Fibroblast of skin of right biceps (primary cell): ENCODE measurements at places on chromosomes 2 and 18.

GRCh38 chr18:5618047-5618688 lies 74.4 kb upstream of the EPB41L3 start:
- DNase-seq: no peak

DNA sequence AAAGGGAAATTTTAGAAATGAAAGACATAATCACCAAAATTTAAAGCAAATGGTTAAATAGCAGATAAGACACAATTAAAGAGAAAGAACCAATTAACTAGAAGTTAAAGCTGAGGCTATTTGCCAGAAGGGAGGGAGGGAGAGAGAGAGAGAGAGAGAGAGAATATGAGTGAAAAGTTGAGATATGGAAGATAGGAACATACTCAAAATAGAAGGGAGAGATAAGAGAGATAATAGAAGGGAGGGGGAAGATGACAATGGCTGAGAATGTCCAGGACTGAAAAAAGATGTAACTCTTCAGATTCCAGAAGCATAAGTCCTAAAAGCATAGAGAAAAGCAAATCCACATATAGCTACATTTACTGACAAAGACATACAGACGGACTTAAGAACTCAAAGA lies 17.1 kb upstream of the AAK1 start:
- no peak for DNase-seq

GRCh38 chr2:44825702-44826101 lies 115.8 kb upstream of the SIX3 start:
- no peak for DNase-seq

GRCh38 chr2:15492773-15493325 lies 68.3 kb downstream of the NBAS start:
- DNase-seq: peak; percentile 11

DNA sequence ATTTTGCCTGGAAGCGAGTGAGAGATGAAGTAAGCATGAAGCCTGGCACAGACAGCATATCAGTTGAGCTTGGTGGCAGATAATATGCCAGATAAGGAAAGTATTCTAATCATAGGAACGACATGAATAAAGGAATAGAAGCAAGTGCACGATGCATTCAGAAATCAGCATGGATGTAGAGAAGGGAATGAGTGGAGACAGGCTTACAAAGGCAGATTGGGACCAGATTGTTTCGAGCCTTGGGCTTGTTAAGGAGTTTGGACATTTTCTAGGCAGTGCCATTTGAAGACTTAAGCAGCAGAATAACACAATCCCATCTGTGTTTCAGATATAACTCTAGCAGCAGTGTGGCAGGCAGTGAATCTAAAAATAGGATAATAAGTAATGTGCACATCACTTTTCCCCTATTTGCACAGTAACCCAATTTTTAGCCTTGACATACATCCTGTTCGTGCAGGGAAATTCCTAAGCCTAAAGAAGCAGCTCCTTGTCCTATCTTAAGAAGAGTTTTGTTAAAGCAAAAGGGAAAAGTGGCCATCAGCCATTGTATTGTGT lies 450.2 kb downstream of the PLCL1 start:
- no peak for DNase-seq

- DNase-seq: no peak
Measured at GRCh38 chr2:86492048-86492453, 50.9 kb downstream of the KDM3A start.

GRCh38 chr2:158112992-158113391 lies 11.3 kb downstream of the UPP2 start:
- DNase-seq: peak; percentile 10

DNA sequence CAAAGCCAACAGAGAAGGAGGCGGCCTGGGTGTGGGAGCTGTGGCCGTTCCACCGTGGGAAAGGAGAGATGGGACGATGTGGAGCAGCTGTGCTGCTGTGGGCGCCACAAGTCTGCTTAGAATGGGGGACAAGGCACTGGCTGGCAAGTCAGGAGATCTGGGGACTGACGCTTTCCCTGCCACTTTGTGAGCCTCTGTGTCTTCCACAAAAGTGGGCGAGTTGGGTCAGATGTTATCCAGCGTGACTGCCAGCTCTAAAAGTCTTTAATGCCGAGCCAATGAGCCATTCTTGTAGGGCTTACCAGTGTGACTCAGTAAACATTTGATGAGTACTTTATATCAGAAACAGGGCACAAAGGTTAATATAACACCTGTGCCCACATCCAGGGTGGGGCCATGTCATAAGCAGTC lies 113.6 kb upstream of the MGAT5 start:
- DNase-seq: no peak

- no peak for DNase-seq
Measured at GRCh38 chr2:207589143-207589542, 36.1 kb downstream of the METTL21A start.

GRCh38 chr2:10404324-10405143 lies 43.6 kb downstream of the ODC1 start:
- DNase-seq: no peak

GRCh38 chr2:237943395-237944094 lies 23.3 kb upstream of the UBE2F start:
- DNase-seq: no peak

- no peak for DNase-seq
Measured at GRCh38 chr2:236045251-236046235, 122.6 kb downstream of the GBX2 start.

DNA sequence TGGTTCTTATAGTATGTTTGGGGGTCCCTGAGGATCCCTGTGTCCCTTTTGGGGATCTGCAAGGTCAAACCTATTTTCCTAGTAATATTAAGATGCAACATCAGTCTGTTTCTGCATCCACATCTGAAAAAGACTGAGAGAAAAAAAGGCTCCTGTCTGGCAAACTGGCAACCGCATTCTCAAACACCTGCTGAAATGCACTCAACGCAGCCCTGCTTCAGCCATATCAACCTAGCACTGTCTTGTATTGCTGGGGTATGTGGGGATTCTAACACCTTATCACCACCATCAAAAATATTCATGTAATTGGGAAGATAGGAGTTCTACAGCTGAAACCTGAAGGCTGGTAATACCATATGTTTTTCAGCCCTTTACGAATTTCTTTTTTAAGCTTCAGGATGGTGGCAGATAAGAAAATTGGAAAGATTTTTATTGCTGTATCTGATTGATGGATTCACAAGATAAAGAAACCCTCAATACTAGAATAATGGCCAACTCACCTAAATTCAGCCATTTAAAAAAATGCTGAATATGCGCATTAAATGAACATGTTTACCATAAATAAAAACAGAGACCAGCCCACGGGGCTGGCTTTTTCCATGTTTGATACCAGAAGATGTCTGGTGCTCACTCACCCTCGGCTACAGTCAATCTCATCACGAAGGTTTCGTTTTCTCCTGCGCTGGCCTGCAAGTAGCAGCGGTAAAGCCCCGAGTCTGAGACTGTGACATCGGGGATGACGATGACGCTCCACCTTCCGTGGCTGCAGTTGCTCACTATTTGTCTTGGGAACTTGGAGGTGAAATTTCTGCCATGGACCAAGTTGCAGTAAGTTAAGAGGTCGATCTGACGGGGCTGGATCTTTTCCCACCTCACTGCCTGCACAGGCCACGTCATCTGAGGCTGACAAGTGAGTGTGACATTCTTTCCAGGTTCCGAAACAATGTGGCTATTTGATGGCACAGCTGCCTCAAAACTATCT lies 52.3 kb downstream of the CD226 start:
- no peak for DNase-seq

- DNase-seq: no peak
Measured at GRCh38 chr2:233256048-233256447, 4.6 kb downstream of the ATG16L1 start.

GRCh38 chr2:157229572-157229971 lies 27.9 kb upstream of the GALNT5 start:
- peak; percentile 97 for DNase-seq

- DNase-seq: no peak
Measured at GRCh38 chr2:170214309-170214948, 36.5 kb downstream of the MYO3B start.

DNA sequence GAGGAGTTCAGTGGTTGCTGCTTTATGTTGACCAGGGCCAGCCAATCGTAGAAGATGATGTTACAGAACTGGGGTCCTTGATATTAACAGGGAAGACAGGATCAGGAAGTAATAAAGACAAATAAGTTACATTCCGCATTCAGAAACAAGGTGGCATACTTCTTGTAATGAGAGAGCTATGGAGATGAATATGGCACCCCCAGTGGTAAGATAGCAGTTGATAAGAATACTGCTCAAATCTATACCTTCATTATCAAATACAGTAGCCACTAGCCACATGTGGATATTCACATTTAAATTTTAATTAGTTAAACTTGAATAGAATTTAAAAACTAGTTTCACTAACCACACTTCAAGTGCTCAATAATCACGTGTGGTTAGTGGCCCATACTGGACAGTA lies 290.4 kb upstream of the RBMS1 start:
- no peak for DNase-seq

- DNase-seq: no peak
Measured at GRCh38 chr2:143255899-143256298, 126.7 kb downstream of the ARHGAP15 start.

DNA sequence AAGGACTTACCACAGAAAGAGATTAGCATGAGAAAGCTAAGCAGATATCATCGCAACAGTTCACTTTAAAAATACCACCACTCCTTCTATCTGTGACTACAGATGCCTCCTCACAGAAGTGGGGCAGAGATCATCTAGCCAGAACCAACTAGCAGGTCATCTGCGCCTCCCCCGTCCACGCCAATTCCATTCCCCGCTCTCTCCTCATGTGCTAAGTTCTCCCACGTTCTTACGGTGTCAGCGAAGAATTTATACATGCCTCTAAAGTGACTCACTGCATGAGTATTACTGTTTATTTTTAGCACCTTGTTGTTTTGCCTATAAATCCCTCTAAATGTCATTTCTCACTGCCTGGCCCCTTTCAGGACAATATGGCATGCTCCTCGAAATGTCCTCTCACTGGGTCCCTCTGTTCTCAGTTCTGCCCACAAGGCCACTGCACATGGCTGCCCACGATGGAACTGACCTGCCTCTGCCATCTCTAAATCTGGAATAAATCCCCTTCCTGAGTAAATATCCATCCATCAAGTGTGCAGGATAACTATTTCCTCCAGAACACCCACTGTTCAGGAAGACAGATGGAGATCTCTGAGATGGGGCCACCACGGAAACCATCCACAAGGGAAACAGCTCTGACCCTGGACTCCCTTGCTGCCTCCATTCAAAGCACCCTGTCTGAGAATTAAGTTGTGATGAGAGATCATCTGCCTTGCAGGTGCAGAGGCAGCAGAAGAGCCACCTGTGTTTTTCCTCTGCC lies 137.7 kb downstream of the IRS1 start:
- DNase-seq: peak; percentile 90

DNA sequence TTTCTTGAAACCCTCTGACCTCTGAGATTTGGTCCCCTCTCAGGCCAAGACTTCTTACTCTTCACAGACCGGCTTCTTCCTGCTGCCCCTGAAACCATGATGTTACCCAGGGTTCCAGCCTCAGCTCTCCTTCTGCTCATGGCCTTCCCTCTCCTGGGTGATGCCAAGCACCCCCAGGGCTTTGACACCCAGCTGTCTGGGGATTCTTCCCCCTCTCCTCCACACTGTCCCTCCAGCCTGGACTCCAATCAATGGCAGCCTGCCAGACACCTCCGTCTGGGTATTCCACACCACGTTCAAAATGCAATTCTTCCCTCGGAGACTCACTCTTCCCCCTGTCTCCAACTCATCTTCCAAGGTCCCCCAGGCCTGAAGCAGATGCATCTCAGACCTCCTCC lies 25.0 kb downstream of the SPP2 start:
- no peak for DNase-seq

DNA sequence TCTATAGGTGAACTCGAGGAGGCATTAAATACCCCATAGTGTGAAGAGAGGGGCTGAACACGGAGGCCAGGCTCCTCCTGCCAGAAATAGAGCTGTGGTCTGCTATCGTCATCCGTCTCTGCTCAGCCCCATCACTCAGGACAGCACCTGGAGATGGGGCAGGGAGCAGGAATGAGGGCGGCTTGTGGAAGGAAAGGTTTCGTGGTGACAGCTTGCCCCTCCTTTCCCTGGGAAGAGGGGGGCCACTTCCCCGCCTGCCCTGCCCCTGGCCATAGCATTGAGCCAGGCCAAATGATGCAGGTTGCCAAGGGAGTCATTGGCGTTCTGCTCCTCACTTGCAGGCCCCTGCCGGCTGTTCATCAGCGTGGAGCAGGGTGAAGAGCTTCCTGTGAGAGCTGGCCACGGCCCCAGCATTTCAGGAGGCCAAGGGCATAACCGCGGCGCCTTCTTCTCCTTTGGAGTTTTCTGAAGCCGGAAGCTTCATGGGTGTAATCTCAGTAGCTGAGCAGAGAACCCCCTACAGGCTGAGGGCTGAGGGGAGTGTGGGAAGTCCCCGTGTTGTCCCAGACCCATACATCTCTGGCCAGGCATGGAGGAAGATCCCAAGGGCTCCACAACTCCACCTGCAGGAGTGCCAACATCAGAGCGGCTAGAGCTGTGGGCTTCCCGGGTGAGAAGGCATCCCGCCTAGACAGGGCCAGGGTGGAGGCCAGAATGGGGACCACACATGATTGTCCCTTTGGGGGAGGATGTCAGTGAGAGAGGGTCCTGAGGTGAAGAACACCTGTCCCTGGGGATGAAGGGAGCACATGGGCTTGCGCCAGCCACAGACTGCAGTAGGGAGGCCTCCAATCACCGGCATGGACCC lies 112.5 kb upstream of the GLI2 start:
- no peak for DNase-seq

DNA sequence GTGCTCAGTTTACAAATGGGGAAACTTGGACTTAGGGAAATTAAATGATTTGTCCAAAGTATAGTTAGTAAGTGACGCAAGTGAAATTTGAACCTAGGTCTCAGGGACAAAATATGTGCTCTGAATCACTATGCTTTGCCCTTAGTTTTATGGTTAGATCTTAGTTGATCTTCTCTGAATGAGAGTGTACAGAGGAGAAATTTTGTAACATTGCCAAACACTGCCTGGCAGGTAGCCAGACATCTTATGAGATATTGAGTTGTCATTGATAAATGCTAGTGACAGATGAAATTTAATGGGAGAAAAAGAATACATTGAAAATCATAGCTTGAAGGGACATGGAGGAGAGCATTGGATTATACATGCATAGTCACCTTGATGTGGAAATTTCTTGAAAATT lies 91.4 kb downstream of the GALNT1 start:
- DNase-seq: peak; percentile 45

DNA sequence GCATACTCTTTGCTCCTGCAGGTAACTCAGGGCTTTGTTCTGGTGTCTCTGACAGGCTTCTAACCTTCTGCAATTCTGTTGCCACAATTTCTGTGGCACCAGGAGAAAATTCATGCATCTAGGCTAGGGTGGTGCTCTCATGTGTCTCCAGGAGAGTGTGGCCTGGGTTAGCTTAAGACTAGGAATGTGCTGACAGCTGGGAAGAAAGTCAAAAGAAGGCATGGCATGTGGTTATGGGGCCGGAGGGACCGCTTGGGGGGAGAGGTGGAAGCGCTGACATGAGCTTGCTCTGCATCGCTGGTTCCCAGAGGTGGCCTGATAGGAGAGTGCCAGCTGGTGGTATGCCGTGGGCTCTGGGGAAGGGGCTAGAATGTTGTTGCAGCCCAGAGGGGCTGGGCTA lies 173.3 kb upstream of the TNP1 start:
- DNase-seq: no peak

DNA sequence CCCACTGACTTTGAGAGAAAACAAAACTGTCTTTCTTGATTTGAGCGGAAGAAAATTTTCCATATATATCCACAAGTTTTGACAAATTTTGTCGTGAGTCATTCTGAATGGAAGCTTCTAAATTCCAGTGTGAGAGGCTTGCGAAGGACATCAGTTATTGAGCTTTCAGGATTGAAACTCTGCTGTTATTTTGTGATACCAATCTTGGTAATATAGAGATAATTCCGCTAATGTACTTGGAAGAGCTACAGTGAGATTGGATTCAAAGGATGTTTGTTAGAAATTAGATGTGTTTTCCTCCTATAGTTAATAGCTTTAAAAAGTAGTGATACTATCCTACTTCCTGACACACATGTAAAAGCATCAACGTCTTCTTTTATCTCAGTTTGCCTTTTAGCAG lies 61.4 kb downstream of the RBM43 start:
- no peak for DNase-seq
